ENCODE measurements at places on chromosomes 7 and 10.

DNA sequence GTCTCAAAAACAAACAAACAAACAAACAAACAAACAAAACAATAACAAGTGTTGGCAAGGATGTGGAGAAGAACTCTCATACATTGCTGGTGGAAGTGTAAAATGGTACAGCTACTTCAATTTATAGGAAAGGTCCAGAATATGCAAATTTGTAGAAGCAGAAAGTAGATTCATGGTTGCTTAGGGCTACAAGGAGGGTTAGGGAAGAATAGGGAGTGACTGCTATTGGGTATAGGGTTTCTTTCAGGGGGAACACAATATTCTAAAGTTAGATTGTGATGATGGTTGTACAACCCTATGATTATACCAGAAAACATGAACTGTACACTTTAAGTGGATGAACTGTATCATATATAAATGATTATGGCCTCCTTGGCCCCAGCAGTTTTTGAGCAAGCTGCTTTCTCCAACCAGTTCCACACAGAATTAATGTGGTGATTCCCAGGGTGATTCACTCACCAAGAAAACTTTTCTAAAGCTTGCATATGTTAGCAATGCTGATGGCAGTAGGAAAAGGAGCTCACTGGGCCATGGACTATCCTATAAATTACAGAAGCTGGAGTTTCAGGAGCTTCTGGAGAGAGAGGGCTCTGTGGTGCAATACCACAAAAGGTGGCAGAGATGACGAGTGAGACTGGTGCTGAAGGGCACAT is 52.8 kb upstream of the KCNIP2 start:
- no peak for DNase-seq

DNA sequence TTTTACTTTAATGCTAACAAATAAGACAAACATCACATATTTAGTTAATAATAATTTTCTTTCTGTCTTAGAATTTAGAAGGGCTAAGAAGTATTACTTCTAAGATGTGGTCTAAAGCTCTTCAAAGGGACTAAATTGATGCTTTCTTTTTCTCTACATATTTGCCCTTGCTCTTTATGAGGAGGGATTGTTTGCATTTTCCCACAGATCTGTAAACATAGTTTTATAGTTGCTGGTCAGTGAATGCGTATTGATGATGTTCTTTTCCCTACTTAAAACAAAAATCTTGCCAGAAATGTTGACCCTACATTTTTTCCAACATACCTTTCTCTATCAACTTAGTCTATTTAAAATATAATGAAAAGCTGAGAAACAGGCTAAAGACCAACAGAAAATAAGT is 372.4 kb upstream of the LRGUK start:
- no peak for DNase-seq

DNA sequence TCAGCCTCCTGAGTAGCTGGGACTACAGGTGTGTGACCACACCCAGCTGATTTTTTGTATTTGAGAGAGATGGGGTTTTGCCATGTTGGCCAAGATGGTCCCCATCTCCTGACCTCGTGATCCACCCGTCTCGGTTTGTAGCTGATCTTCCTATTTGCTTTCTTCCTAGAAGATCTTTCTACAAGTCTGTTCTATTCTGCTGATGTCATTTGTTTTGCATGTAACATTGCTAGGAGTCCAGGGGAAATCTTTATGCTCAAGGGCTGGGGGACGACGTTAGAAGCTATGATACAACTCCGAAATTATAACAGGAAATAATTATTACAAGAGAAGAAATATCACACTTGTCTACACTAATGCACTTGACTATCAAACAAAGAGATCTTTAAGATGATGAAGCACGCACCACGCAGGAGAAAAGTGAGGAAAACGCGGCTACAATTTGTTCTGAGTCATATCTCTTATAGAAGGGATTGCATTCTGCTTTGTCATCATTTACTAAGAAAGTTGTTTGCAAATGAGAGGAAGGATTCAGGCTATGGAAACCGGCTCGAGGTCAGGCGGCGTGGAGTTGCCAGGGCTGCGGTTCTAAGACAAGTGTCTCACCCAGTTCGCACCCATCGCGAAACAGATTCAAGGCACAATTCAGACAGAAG is 103.0 kb upstream of the CARD11 start:
- peak; percentile 12 for DNase-seq

DNA sequence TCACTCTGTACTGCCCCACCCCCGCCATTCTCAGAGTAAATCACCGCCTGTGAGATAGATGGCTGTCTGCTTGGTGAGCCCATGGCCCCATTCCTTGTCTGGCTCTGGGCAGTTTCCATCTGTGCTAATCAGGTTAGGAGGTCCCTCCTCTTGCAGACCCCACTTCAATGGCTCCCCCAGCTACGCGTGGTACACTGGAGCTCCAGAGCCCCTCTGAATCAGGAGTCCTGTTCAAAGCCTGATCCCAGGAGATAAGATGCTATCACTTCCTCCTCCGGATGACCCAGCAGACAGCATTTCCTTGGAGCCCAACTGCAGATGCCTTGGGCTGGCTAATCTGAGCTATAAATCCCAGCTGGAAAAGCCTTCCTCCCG is 122.3 kb downstream of the SH3PXD2A start:
- DNase-seq: no peak

DNA sequence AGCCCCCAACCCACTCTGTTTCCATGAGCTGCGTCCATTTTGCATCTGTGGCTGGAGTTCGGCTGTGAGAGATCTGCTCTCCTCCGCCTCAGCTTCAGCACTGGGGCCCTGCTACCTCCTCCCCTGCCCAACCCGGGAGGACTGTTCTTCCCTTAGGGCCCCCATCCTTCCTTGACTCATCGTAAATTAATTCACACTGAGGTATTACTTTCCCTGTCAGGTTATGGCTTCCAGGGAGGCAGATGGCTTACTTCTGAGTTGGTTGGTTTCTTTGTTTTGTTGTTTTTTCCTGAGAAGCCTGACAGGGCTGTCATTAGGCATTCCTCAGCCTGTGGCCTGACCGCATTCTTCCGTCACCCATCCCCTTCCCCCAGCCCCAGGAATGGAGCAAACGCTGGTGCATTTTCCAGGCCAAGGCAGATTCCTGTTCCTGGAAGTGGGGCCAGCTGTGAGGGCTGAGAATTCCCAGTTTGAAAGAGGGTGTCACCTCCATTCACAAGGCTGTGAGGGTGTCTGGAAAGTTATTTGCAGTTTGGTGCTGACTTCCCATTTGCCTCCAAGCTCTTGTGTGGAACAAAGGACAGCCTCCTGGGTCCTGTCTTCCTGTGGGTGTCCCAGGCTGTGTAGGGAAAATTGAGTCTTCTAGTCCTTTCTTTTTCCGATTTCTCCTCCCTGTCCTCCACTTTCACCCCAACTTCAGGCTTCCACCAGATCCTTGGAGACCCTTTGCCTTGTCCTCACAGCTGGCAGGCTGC is 11.7 kb downstream of the CPA5 start:
- no peak for DNase-seq

GRCh38 chr10:5047912-5048628 is 44.4 kb upstream of the AKR1C2 start:
- DNase-seq: no peak

- no peak for DNase-seq
Measured at GRCh38 chr10:22226599-22226998, 8.8 kb upstream of the EBLN1 start.

DNA sequence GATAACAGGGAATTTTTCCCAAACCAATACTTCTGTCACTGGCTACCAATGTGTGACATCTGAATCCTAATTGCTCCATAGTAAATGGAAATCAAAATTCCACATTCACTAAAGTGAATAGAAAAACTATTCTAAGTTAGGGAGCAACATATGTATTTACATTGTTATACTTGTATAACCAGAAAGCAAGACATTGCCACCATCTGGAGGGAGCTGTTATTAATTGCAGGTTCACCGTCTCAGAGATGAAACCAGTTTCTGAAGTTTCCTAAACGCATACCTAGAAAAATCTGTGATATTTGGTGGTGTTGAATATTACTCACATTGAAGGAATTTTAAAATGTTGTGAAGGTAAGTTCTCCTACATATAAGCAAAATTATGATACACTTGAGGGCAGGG is 390.1 kb downstream of the NXPH1 start:
- DNase-seq: no peak

- DNase-seq: no peak
Measured at GRCh38 chr10:43372765-43373361, 1.4 kb downstream of the FXYD4 start.

DNA sequence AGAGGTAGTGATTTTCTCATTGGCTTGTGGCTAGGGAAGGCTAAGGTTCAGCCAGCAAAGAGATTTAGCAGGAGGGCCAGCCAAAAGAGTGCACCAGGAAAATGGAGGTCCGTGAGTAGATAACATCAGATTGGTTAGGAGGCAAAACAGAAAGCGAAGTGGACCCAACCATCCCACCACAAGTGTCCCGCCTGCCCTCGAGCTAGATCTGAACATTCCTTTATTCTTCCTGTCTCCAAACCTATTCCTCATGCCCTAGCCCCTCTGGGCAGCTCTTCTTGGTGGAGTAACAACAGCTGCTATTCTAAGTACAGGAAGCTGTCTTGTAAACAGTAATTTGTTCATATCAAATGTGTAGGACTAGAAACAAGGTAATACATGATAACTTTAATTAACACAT is 85.7 kb upstream of the BET1 start:
- no peak for DNase-seq

- no peak for DNase-seq
Measured at GRCh38 chr10:58336242-58336641, 1.4 kb downstream of the UBE2D1 start.

DNA sequence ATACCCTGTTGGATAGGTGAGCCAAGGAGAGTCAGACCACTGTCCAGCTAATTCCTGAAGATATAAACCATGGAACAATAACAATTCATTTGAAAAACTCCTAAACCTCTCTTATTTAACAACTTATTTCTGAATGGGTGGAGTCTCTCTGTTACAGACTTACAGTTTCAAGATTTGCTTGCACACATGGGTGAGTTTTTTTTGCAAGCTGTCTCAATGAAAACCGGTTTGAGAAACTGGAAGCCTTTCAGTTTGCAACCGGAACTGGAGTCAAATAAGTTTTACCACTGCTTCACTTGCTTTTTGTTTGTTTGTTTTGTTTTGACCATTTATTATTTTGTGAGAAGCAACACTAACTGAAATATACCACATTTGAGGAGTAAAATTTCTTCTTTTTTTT is 243.8 kb downstream of the MTERF1 start:
- DNase-seq: no peak

DNA sequence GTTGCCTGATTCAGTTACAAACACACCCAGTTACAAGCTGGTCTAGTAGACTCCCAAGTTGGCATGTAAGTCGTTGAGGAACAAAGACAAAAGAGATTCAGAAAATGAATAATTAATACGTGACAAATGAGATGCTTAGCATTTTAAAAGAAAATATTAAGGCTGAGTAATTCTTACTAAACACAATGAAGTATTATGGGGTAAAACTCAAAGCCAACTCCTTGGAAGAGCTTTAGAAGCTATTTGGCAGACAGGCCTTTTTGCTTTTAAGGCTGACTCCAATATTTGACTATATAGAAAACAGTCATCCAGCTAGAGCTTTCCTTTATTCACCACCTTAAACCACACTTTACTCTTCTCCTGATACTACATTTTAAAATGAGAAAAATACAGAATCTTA is 5.4 kb downstream of the TRDMT1 start:
- no peak for DNase-seq

DNA sequence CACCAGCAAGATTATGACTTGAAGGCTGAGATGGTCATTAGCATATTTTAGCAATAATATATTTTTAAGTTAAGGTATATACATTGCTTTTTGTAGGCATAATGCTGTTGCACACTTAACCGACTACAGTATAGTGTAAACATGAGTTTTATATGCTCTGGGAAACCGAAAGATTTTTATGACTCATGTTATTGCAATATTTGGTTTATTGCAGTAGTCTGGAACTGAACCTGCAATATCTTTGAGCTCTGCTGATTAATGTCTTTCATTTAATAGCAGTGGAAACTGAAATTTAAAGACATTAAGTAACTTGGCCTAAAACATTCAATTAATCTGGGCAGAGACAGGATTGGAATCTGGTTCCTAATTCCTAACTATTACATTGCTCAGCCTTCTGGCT is 266.7 kb upstream of the PLXDC2 start:
- DNase-seq: no peak

DNA sequence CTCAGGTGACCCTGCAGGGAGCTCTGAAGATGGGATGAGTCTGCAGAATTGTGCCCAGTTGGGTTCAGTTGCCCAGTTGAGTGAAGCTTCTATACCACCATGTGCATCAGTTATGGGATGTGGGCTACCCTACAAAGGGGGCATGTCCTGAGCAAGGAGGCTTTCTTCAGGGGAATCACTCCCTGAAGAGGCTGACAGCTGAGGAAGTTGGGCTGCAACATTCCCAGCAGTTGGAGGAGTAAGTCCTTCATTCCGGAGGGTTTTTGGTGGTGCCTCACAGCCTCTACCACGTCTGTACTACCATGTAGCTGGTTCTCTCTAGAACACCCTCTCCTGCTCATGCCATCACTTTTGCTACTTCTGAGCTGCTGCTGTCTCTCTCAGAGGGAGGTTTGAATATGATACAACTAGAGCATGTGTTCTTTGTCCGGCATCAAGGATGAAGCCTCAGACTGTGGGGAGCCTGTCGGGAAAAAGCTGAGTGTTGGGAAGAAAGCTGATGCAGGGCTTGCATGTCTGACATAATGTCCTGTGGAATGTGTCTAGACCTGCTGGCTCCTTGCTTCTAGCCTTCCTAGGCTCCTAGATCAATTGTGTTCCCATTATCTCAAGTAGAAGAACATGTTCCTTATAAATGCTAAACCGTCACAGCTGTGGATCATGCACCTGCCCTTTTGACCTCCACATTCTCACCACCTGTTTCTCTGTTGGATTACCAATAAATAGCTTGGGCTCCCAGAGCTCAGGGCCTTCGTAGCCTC is 355.8 kb downstream of the CCSER2 start:
- DNase-seq: no peak

DNA sequence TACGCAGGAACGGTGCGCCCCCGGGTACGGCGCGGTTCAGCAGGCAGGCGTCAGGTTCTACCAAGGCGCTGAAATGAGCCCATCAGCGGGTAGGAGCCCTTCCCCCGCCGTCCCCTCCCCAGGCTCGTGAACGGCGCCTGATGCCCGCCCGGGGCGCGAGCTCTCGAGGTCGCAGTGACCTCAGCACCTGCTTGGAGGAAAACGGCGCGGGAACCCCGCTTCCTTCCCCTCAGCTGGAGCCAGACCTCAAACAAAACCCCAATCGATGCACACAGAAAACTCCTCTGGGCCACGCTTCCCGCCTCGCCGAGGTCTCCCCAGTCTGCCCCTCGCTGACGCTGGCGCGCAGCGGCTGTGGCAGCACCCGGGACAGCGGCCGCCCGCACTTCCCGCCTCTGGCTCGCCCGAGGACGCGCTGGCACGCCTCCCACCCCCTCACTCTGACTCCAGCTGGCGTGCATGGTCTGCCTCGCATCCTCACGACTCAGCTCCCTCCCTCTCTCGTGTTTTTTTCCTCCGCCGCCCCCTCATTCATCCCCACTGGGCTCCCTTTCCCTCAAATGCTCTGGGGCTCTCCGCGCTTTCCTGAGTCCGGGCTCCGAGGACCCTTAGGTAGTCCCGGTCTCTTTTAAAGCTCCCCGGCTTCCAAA is 514 bp upstream of the GAD2 start:
- DNase-seq: peak; percentile 46

- DNase-seq: peak; percentile 16
Measured at GRCh38 chr10:69842020-69842419, 40.3 kb downstream of the COL13A1 start.

Data from stimulated activated CD4-positive, alpha-beta T cell treated with anti-CD3 and anti-CD28 coated beads, Interleukin-1b, Interleukin-23, amount 100 ng/mL, for 48 hours (primary cell).